ENCODE measurements at places on chromosomes 3 and 15.
A peak's percentile ranks its signal among the peaks of the same experiment; 100 is the strongest.

DNA sequence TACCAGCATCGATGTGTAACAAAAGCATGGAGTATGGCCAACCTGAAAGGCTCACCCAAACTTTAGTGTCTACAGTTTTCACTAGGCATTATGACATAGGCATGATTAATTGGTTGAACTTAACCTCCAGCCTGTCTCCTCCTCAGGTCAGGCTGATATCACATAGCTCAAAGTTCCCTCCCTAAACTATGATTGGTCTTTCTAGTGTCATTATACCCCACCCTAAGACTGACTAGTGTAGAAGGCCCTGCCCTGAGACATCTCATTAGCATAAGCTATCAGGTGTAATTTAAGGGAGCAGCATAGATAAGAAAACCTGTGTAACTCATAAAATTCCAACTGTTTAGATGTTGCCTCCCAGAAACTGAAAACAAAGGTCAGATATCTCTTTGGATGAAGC, 195.2 kb downstream of the ALCAM start:
- no peak for DNase-seq

GRCh38 chr15:67107014-67107812, 41.8 kb downstream of the SMAD3 start:
- no peak for DNase-seq

DNA sequence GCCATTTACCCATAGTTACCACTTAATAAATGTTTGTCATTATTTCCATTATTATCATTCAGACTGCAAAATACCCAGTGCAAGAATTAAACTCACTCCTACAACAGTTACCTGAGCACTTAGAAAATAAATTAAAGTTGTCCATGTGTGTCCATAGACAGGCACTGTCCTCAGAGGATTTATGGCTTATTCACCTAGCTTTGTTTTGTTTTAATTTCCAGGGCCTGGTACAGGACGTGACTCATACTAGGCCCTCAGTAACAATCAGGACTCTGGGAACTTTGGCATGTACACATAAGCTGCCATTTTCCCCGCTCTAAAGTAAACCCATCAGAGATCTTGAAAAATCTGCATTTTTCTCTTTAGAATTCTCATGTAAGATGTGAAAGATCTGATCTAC, 458.5 kb upstream of the ARRDC4 start:
- no peak for DNase-seq

DNA sequence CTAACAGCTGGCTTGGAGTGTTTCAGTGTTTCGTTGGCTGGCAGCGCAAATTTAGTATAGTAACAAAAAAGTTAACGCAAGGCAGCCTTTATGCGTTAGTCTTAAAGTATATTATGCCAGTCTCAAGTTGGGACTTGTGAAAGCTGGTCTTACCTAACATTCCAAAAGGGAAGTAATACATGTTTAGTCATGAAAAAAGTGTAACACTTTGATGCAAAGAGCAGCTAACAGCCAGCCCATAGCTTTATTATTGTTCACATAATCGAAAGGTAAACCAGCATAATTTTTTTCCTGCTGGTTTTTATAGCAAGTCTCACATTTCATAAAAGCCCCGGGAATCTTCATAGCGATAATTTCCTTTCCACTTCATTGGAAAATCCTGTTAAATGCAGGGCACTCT, 2.4 kb upstream of the GPR87 start:
- no peak for DNase-seq

GRCh38 chr3:61181874-61182273, 69.4 kb downstream of the FHIT start:
- no peak for DNase-seq

GRCh38 chr15:67188551-67189218, 65.8 kb downstream of the AAGAB start:
- no peak for DNase-seq

GRCh38 chr15:77093436-77093835, 22.5 kb upstream of the TSPAN3 start:
- no peak for DNase-seq

- no peak for DNase-seq
Observed at GRCh38 chr3:62874711-62875557, at the start of gene CADPS. CADPS (minus strand) TSS chr3:62875416; CDS start chr3:62875029, 387 bp downstream.

DNA sequence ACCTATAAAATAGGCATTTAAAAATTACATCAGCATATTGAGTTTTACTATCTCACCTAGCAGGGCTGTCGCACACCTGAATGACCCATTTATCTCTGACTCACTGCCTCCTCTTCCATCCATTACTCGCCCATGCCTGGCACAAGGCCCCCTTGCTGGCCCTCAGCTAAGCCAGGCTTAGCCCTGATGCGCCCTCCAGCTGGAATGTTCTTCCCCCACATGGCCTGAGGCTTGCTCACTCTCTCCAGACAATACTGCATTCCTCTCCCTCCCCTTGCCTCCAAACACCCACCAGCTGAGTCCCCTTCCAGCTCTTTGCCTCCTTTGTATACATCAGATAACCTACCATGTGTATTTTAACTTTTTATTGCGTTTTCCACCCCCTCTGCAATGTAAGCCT, 7.2 kb downstream of the SH3BP5 start:
- DNase-seq, result no peak

DNA sequence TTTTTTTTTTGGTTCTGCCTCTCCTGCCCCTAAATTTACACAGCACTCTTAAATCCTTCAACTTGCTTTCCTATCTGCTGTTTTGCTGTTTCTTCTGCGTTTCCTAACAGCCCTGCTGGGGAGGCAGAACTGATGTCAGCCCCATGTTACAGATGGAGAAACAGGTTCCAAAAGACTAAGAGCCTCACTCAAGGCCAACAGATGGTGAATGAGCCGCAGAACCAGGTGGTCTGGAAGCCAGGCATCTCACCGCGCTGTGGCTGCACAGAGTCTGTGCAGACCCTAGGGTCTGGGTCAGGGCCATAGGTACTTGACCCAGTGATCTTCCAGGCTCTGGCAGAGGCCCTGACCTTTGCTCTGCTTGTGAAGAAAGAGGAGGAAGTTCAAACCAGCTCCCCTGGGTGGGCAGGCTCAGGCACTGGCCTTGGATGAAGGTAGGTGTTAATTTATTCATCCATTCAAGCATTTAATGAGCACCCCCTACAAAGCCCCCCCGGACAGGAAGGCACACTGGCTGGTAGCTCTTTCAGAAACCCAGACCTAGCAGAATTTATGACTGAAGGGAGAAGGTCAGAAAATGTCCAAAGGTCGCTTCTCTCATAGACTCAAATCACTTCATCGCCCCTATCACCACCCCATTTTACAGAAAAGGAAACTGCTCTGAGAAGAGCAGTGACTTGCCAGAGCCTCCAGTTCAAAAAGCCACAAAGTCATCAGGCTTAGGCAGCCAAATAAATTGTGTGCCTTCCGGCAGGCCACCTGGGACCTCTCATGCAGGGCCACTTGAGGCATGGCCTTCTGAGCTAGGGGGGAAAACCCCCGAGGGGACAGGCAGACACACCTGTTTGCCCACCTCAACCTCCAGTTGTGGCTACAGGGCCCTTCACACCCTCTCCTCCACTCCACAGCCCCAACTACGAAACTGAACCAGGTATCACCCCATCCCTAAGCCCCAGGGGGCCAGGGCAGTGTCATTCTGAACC, 2.7 kb downstream of the CHDH start:
- no peak for DNase-seq

DNA sequence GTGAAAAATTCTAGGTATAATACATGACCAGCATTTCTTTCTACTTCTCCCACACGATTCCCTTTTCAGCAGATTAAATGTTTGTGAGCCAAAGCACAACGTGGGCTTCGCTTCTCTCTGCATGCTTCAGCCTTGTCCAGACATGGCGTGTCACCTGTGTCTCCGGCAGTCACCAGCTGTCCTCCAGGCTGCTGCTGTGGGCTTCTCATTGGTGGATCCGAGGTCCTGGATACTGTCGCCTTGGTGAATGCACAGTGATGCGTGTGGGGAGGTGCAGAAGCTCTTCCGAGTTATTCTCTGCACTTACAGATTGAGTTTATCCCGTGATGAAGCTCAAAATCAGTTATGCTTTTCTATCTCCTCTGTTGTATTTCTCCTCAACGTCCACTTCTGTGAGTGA, 23.0 kb upstream of the GOLGA8J start:
- DNase-seq, result no peak

GRCh38 chr15:59905176-59905575, 98.9 kb upstream of the FOXB1 start:
- DNase-seq, result no peak

- peak; percentile 1 for DNase-seq
Observed at GRCh38 chr15:57138349-57138788, 219.9 kb downstream of the TCF12 start.

DNA sequence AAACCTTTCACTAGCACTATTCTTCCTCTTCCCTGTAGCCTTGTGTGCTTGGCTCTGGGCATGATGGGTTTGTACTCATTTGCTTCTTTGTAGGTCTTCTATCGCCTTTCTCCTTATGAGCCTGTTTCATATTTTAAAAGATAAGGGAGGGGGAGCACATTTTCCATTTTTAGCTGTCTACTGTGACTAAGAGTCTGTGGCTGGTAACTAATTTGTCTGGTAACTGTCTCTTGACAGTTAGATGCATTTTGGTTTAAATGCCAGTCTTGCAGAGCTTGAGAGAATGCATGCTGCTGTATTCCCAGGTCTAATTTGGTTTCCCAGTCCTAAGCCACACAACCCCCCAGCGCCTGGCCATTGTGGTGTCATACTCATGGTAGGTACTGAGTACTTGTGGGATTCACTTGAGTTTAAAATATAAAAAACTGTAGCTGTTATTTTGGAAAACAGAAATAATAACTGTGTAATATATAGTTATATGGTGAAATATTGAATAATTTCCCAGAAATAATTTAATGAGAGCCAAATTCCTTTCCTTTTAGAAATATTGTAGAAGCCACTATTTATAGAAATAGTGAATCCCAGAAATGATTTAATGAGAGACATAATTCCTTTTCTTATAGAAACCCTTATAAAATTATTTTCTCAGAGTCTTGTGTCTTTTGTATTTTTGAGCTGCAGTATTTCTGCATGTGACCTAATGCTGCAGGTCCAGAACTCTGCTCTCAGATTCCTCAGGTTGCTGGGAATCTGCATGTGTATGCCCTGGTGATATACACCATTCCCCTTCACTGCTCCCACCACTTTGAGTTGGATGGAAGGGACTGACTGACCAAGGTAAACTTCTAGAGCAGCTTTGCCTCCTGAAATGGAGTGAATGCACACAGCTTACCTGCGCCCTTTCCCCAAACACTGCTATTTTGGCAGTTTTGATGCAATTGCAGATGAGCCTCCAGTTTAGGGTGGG, 13.9 kb upstream of the GPR171 start:
- no peak for DNase-seq

GRCh38 chr3:149593418-149594160, 64.2 kb downstream of the WWTR1 start:
- DNase-seq, result no peak

DNA sequence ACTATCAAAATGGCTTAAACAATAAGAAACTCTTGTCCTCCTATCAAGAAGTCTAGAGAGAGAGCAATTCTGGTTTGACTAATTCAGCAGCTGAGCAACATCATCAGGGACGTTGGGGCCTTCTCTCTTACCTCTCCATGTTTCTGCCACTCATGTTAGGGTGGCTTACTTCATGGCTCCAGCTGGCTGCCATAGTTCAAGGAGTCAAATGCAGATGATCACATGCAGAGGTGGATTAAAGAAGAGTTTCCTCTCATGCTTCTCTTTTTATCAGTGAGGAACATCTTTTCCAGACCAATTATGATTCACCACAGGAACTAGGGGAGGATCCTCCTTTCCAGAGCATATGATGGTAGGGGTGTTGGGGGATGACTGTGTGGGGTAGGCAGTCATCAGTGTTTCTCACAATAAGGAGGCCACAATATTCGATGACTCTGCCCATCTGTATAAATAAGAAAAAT, 45.5 kb downstream of the NEK11 start:
- no peak for DNase-seq

DNA sequence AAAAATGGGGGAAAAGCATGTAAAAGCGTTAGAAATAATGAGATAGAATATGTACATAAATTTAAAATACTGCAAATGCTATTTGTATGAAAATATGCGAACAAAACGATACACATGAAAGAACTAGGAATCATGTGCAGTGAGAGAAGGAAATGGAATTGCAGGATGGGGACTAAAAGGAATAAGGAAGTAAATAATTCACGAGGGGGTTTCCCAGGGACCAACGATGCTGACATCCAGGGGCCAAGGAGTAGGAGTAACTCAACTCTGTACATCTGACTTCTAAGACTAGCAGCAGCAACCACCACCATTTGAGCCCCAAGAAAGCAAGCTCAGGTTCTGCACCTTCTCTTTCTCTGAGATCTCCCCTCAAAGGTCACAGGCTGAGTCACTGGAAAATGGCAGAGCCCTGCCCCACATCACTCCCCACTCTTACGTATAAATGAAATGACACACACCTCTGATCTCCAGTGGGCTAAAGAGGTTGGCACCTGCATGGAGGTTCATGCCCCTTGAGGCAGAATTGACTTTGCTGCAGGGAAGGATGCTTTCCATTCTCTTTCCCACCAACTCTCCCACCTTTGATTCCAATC, 100.0 kb upstream of the DLG1 start:
- DNase-seq, result no peak

DNA sequence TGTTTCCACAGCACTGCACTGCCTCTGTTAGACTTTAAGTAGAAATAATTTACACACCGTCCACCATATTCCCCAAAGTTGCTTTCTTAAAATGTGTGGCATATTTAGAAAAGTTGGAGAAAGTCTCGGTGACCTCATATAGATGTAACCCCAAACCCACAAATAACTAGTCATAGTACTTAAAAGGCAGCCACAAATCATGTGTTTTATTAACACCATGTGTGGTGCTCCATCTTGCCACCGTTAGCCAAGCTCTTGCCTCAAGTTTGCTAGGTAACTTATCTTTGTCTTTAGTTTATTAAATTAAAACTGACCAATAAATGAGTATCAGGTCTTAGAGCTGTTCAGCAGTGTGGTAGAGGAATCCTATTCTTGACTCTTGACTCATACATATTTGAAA, 257.9 kb downstream of the UBE2E2 start:
- no peak for DNase-seq

- DNase-seq, result no peak
Observed at GRCh38 chr3:23856286-23856685, 50.5 kb downstream of the UBE2E1 start.

DNA sequence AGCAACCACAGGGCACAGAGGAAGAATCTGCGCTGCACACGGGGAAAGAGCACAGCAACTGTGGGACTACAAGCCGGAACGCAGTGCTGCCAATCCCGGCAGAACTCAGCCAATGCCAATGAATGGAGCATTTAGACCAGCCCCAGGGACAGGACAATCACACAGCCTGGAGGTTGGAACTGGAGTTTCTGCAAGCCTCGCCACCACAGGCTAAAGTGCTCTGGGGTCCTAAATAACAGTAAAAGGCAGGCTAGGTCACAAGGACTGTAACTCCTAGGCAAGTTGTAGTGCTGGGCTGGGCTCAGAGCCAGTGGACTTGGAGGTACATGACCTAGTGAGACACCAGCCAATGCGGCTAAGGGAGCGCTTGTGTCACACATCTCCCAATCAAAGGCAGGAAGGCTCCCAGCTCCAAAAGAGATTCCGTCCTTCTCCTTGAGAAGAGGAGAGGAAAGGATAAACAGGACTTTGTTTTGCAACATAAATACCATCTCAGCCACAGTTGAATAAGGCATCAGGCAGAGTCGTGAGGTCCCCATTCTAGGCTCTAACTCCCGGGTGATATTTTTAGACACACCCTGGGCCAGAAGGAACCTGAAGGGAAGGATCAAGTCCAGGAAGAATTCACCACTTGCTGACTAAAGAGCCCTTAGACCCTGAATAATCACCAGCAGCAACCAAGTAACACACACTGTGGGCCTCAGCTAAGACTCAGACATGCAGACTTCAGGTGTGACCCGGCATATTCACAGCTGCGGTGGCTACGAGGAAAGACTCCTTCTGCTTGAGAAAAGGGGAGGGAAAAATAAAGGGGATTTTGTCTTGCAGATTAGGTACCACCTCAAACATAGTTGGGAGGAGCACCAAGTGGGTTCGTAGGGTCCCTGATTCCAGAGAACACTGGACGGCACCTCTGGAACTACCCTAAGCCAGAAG, 85.5 kb upstream of the XXYLT1 start:
- DNase-seq, result no peak
